GM04503 (cell line): ENCODE measurements at places on chromosomes 3 and 15.

- no peak for DNase-seq
These were observed 63.1 kb downstream of the IFT57 start for GRCh38 chr3:108159105-108159504.

DNA sequence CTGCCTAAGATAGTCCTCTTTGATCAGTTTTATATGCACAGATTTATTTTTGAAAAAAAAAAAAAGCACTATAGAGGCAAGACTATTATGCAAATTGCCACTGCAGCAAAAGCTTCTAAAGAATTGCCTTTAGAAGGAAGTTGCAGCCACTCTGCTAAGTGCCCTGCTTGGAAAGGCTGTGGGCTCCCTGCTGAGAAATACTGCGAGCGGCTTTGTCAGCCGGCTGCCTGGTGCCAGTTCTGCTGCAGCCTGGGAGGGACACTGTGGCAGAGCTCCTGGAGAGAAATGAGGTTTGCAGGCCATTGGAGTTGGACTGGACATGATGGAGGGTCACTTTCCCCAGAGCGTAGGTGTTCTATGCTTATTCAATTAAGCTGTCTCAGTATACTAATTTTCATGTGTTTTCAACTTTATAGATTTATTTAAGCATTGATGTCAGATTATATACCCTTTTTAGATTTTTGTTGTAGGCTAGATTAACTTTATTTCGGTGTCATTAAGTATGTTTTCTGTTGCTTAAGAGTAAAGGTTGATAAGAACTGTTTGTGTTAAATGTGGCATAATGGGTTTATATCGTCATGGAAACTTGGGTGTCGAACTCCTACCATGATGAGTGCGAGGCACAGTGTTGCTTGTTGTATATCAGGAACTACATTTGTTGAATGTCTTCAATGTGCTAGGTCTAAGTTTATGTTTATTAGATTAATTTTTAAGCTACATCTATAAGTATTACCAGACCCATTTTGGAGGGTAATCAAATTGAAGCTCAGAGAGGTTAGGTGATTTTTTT, 6.6 kb downstream of the MAP2K5 start:
- DNase-seq = no peak

GRCh38 chr3:184050217-184050847, 2.5 kb upstream of the HTR3C start:
- DNase-seq = no peak

- no peak for DNase-seq
These were observed at the start of gene ST8SIA2 for GRCh38 chr15:92393071-92393979. Gene ST8SIA2, plus strand, starts transcription at chr15:92393881. Its CDS starts 184 bp downstream, at chr15:92394065.

- DNase-seq = no peak
These were observed 1121.2 kb downstream of the NSUN3 start for GRCh38 chr3:95184038-95184437.

- no peak for DNase-seq
These were observed 231.1 kb downstream of the GBE1 start for GRCh38 chr3:81530180-81530939.

- no peak for DNase-seq
These were observed 2.2 kb downstream of the PTPRG start for GRCh38 chr3:61563313-61564271.

- no peak for DNase-seq
These were observed 48.6 kb downstream of the SHOX2 start for GRCh38 chr3:158057666-158058065.

- DNase-seq = no peak
These were observed 25.1 kb upstream of the POLG start for GRCh38 chr15:89359471-89360293.

- no peak for DNase-seq
These were observed 14.9 kb upstream of the CRABP1 start for GRCh38 chr15:78325092-78325843.

- DNase-seq = no peak
These were observed 240.7 kb upstream of the TBC1D5 start for GRCh38 chr3:17983106-17983505.

DNA sequence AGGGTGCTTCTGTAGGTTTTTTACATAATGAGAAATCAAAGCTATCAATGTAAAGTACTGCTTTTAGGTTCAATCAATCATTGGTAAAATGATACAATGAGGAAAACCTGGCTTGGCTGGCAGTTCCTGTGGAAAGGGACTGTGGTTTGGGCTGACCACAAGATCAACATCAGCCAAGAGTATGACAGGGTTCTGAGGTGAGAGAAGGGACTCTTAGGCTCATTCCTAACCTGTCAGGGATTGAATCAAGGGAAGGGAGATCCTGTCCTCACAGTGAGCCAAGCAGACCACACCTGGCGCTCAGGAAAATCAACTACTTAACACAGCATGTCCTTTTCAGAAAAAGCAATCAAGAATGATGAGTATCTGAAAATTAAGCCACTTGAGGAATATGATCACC, 111.1 kb downstream of the MAGI1 start:
- no peak for DNase-seq
